ENCODE measurements at places on chromosomes 6 and 20.
A peak's percentile ranks its signal among the peaks of the same experiment; 100 is the strongest.

GRCh38 chr6:157716251-157716995 lies 106.6 kb upstream of the SNX9 start:
- DNase-seq: no peak

DNA sequence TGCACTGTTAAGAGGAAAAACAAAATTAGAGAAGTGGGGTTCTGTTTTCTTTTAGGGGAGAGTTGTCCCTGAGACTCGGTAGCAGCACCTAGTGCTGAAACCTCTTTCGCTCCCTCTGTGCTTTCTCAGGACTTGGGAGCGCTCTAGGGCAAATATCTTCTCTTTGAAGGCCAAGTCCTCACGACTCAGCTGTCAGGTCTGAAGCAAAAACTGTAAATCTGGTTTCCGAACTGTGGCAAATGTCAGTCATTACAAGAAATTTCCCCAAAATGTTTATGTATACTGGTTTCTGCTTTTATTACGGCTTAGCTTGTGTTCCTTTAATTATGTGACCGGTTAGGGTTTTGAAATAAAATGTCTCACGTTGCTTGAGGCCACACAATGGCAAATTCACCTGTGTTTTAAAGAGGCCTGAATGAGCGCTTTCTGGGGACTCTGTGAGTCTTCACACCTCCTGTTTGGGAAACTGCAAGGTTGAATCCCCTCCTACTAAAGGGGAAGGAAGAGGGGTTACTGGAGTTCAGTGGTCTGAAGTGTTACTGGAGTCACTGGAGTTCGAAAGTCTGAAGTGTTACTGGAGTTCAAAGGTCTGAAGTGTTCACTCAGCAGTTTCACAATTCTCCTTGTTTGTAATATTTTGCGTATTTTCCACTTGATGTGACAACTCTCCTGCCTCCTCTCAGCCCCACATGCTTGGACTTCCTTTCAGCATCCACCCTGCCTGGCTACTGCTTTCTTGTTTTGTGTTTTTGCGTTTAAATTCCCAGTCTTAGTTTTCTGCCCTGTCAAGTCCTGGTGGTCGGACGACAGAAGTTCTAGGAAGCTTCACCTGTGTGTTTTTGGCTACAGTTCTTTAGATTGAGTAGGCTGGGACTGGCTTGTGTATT lies 1.6 kb downstream of the SMPDL3A start:
- DNase-seq: no peak

- peak; percentile 48 for DNase-seq
Measured at GRCh38 chr6:20805021-20805420, 270.8 kb downstream of the CDKAL1 start.

DNA sequence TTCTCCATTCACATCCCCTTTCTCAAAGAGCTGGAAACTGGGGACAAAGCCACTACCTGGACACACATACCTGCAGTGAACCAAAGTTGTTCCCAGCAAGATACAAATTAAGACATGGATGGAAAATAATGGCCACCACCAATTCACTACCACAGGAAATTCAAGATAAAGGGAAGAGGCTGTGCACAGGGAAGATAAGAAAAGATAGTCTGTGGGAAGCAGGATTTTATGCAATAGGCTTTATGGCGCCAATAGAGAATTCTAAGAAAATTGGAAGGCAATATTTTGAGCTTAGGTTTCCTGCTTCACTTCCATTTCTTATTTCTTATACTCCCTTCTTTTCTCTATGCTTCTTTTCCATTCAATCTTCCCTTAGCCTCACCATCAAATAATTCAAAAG lies 9.9 kb downstream of the GPX6 start:
- DNase-seq: no peak
